CD4-positive, alpha-beta T cell treated with Interleukin-21 for 1 hour (primary cell): ENCODE measurements at places on chromosomes 11 and 22.
A peak's percentile ranks its signal among the peaks of the same experiment; 100 is the strongest.

DNA sequence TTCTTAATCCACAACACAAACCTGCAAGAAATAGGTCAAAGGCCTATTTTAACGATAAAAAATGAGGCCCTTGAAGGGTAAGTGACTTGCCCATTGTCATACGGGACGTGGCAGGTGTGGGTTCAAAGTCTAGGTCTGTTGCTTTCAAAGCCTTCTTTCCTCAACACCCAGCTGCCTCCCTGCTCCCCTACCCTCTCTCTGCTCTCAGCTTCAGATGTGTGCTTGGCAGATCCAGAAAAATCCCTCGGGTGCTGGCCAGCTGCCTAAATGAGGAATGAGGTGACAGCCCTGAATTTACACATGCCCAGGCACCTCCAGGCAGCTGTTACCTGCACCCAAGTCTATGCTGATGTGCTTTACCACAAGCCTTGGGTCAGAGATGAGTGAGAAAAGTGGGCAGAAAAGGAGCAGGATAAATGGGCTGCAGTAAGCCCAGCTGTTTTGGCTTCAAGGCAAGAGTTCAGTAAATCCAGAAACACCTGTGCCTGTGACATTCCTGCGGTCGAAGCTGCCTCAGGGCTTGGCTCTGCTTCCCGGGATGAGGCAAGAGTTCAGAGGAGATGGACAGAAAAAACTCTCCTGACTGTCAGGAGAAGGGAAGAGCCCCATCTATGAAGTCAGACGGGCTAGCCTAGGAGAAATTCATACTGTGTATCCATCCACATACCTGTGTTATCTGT is 49.9 kb upstream of the LDLRAD3 start:
- DNase-seq: no peak

- no peak for DNase-seq
These were observed 25.7 kb upstream of the OAF start for GRCh38 chr11:120184946-120185705.

GRCh38 chr11:115892016-115892415 is 387.8 kb upstream of the CADM1 start:
- DNase-seq: no peak

GRCh38 chr11:110077831-110078325 is 15.3 kb upstream of the ZC3H12C start:
- no peak for DNase-seq

DNA sequence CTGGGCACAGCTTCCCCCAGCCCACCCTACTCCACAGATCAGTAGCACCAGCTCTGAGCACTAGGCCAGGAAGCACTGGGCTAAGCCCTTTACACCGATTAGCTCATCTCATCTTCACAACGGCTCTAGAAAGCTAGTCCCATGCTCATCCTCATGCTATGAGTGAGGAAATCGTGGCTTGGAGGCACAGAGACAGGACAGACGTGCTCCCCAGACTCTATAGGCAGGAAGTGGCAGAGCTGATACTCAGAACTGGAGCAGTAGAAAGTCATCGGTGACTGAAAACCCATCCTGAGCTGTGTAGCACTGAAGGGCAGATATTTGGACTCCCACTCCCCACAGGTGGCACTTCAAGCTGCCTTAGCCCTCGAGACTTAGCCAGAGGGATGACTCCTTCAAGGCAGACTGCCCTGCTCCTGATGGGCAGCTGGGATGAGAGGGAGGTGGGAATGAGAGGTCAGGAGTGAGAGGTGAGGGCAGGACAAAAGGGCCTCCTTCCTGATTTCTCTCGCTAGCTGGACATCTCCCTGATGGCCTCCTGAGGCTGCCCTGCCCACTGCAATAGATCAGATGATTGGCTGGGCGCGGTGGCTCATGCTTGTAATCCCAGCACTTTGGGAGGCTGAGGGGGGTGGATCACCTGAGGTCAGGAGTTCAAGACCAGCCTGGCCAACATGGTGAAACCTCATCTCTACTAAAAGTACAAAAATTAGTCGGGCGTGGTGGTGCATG is 9.7 kb downstream of the CD5 start:
- peak; percentile 68 for DNase-seq

- no peak for DNase-seq
These were observed 2.9 kb upstream of the ENTHD1 start for GRCh38 chr22:39896313-39896996.

DNA sequence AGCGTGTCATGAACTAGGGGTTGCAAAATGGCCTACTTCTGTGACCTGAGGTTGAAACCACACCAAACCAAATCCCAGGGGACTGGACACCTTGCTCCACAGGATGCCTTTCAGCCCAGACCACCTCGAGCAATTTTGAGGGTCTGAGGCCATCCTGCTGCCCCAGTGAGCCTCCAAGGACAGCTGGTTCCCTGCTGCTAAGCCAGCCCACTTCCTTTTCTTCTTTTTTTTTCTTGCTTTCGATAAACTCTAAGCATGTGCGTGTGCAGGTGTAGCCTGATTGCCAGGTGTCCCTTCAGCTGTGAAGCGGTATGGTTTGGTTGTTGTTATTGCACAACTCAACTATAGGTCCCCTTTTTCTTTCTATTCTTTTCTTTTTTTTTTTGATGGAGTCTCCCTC is 2.7 kb downstream of the CRYBB1 start:
- no peak for DNase-seq

- no peak for DNase-seq
These were observed 1188.2 kb upstream of the RAG2 start for GRCh38 chr11:37786214-37786755.
